ENCODE measurements at places on chromosomes 7 and 10. TPM values are rescaled to one million over a fixed set of nuclear protein-coding genes. Genes with fewer than 3 reads are reported as not detected.

DNA sequence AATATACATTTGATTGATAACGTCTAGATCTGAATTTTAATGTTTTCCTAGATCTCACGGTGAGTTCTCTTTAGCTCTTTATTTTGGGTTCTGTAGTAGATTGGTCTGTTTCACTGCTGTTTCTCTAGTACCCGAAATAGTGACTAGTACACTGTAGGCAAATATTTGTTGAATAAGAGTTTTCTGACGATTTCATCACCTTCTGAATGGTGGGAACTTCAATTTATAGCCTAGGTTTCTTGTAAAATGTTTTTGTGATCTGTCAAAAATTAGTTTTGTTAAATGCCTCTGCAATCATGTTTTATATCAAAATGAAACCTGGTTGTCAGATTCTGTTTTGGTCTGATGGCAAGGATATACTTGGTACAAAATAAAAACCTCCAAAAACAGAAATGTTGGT is 10.2 kb downstream of the PDCD4 start:
- DNase-seq: no peak

DNA sequence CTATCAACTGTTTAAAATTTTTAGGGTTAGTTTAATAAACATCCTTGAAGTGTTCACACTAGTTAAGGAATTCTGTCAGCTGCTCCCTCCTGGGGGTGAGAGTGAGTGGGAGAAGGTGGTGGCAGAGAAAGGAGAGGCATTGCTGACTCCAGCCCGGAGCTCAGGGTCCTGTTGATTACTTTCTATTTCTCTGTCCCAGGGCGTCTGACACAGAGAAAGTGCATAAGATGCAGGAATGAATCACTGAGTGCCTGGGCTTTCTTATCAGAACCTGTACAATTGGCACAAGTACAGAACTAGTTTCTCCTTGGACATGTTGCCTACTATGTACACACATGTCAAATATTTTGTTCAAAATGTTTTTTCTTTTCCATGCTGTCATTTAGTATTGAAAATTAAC is 410.8 kb upstream of the COBL start:
- no peak for DNase-seq

DNA sequence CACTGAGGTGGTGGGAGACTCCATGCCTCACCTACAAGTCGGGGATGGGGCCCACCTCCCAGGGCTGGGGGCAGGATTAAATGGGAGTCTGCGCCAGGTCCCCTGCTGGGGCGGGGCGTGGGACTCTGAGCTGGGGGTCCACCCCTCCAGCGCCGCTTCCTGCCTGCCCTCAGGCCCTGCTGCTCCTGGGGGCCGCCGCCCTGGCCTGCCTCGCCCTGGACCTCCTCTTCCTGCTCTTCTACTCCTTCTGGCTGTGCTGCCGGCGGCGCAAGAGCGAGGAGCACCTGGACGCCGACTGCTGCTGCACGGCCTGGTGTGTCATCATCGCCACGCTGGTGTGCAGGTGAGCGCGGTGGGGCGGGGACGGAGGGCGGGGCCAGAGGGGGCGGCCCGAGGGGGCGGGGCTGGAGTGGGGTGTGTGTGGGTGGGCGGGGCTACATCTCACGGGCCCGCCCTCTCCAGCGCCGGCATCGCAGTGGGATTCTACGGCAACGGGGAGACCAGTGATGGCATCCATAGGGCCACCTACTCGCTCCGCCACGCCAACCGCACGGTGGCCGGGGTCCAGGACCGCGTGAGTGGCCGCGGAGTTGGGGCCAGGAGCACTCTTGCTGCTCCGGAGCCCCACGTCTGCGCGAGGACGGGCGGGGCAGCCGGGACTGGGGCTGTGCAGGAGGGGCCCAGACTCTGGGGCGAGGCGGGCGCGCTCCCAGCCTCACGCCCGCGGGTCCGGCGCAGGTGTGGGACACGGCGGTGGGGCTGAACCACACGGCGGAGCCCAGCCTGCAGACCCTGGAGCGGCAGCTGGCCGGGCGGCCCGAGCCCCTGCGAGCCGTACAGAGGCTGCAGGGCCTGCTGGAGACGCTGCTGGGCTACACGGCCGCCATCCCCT is 15.1 kb downstream of the TTYH3 start:
- DNase-seq: no peak

Gene ASZ1
- total RNA-seq: not detected

- DNase-seq: no peak
Observed at GRCh38 chr10:94439275-94439861, 37.0 kb downstream of the TBC1D12 start.

GRCh38 chr7:129091484-129092002 is 36.6 kb upstream of the TNPO3 start:
- DNase-seq: peak; percentile 99

Gene PLPP4
- total RNA-seq: not detected

Gene SEMA3A
- total RNA-seq: 21.7 TPM

Gene SPDYE5
- not detected for total RNA-seq

DNA sequence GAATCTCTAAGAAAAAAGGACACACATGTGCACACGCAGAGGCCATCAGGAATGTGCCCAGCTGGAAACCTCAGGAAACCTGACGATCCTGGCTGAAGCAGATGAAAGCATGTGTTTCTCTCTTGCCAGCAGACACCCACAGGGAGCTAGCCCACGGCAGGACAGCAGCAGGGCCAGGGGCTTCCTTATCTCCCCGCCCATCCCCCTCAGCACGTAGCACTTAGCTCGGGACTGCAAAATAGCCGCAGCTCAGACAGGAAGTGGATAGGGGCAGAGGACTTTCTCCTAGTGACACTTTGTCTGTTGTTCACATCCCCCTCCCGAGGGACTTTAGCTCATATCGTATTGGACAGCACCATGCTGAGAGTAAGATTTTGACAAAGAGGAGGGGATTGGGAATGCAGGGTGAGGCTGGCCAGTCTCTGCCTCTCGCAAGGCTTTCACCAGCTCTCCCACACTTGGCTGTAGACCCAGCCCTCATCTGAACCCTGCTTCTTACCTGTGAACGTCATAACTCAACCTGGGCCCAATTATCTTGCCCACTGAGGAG is 63.8 kb downstream of the MKI67 start:
- DNase-seq: peak; percentile 21

- no peak for DNase-seq
Observed at GRCh38 chr7:115249080-115249479, 327.2 kb downstream of the MDFIC start.

Gene FOXI2
- not detected for total RNA-seq

DNA sequence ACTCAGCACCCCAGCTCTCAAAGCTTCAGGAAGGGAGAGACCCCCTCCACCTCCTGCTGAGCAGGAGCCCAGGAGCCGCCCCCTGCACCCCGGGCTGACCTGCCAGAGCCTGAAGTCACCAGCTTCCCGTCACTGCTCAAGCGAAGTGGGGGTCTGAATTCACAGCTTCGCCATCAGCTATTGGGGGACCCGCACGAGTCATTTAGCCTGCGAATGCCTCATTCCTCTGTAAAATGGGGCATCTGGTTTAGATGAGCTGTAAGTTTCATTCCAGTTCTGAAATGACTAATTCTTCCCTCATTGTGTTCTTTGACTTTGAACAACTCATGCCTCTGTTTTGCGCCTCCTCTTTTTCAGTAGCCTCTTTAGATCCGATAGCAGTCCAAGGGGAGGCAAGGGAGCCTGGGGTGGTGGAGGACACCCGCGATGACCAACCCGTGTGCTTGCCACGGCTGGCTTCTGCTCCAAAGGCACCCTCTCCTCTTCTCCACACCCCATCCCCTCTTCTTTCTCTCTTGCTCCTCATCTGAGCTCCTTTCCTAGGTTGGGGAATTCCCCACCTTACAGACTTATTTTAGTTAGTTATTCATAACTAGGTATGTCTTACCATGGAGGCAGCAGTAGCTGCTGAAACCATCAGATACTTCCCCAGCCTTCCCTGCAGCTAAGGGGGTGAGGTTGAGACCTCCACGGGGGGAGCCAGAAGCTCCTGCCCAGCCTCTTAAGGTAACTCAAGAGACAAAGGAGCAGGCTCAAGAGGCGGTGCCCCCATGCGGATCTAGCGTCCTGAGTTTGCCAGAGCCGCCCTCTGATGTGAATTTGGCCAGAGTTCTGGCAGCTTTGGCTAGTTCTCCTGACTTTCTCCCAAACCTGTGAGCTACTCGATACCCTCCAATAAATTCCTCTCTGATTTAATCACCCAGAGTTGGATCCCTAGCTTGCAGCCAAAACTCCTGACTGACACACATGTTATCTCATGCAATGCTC is 47.7 kb downstream of the RBM17 start:
- DNase-seq: no peak

Gene KLHL7
- total RNA-seq: 45.6 TPM

DNA sequence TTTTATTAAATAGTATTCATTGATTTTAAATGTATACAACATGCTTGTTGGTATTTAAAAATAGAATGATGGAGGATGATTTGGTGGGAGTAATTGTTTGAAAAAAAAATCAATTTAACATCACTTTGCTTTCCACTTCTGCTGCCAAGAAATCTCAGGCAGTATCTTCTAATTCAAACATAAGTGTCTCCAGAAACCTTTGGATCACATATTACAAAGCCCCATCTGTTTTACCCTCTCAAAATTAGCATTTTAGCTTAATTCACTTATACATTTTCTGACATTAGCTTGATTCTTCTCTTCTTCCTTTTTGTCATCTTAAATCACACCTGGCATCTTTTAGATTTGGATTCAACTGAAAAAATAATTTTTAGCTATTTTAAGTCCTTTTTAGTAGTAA is 72.9 kb upstream of the KMT2C start:
- no peak for DNase-seq

Gene GPR26
- not detected for total RNA-seq
